AG04449 (cell line): ENCODE measurements at places on chromosomes 11 and 22.
A peak's percentile ranks its signal among the peaks of the same experiment; 100 is the strongest.

DNA sequence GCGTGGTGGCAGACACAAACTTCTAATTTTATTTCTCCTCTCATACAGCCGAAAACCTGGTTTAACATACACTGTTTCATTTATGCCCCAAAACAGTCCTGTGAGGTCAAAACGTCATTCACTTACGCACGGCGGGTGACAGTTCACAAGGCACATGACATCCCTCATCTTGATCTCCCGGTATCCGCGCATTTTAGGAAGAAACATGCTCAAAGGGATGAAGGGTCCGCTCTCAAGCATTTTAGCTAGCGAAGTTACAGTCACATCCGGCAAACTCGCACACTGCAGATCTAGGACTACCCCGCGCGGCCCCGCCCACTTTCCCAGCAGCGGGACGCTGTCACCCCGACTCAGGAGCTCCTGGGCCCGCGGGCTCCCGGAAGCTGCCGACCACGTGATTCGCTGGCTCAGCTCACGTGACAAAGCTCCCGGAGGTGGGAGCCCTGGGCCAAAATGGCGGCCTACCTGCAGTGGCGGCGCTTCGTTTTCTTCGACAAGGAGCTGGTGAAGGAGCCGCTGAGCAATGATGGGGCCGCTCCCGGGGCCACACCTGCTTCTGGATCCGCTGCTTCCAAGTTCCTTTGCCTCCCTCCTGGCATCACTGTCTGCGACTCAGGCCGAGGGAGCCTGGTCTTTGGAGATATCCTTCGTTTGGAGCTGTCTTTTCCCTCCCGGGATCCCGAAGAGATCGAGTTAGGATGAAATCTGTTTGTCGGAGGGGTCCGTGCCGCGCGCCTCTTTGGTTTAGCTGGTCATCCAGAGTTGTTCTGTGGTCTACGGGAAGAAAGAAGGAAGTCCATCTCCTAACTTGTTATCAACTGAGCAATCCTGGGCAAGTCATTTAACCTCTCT, at the start of gene VPS11:
TSS of gene VPS11 (plus strand) at position 448 of the 852 bp plus-strand sequence. CDS start at position 454, 6 bp downstream.
- DNase-seq: peak; percentile 77

DNA sequence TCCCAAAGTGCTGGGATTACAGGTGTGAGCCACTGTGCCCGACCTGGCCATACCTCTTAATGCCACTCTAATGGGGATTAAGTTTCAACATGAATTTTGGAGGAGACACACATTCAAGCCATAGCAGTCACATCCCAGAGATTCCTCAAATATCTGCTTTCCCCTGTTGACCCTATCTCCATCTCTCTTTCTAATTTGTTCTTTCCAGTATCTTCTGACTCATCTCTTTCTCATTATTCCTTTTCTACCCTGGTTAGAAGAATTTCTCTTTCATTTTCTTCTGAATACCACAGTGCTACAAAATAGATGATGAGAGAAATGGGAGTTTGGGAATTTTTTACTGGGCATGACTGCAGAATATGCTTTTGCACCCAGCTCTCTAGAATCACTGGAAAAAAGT, 5.1 kb downstream of the OR10V1 start:
- DNase-seq: no peak

DNA sequence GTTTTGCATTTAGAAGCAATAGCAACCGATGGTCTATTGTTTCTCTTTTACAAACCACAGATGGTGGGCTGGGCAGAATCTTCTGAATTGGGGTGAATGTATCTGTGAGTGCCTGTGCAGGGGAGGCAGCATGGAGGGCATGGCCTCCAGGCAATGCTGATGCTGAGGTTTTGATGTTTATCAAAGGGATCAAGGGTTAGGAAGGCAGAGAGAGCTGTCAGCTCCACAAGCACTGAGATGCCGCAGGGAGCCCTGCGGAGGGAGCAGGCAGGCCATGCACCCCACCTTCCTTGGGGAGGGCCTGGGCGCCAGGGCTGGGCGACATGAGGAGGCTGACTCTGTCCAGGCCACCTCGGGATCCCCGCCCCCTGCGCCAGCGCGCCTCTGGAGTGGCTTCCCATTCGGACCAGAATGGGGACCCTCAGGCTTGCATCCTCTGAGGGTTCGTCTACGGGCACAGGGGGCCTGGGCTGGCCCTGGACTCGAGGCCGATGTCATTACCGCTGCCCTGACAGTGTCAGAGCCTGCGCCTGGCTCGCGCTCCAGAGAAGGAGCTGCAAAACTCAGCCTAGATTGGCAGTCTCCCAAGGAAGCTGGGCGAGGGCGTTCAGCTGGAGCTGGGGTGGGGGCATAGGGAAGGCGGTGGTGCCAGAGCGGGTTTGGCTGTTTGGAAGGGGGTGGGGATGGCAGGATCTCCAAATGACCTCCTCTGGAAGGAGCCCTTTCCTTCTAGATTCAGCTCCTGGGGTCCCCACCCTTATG, 13.9 kb upstream of the TH start:
- no peak for DNase-seq

DNA sequence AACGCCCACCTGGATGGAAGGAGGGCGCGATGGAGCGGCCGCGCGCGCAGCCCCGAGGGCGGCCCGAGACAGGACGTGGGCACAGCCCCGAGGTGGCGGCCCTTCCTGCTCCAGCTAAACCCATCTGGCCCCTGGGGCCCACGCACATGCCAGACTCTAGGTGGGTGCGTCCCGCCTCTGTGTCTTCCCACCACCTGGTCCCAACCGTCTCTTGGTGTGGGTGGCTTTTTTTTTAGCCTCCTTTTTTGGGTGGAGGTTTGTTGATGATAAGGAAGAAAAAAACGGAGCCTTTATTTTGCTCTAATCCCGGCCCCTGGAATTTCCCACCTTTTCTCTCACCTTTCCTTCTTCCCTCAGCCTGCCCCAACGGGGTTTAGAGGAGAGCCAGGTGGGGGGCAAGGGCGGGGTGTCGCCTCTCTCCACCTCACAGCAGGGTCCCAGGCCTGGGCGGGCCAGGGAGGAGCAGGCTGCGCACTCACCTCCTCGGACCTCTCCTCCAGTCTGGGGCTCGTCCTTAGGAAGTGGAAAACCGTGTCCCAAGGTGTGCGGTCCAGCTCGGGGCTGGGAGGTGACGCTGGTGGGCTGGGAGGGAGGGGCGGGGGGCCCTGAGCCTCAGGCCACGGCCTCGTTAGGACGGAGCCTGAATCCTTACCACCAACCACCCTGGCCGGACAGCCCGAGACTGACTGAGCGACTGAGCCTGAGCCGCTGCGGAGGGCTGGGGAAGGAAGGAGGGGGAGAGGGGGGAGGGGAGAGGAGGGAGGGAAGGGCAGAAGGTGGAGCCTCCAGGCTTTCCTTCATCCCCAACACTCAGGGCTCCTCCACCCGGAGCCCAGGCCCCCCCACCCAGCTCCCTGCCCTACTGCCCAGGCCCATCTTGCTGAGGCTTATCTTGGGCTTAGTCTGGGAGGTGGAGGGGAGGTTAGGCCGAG, at the start of gene SOX10:
TSS of gene SOX10 (minus strand) at position 696 of the 932 bp plus-strand sequence. CDS start 771 bp downstream, outside the sequence.
- no peak for DNase-seq

- no peak for DNase-seq
These were observed 27.9 kb upstream of the PAK1 start for GRCh38 chr11:77501758-77502157.

DNA sequence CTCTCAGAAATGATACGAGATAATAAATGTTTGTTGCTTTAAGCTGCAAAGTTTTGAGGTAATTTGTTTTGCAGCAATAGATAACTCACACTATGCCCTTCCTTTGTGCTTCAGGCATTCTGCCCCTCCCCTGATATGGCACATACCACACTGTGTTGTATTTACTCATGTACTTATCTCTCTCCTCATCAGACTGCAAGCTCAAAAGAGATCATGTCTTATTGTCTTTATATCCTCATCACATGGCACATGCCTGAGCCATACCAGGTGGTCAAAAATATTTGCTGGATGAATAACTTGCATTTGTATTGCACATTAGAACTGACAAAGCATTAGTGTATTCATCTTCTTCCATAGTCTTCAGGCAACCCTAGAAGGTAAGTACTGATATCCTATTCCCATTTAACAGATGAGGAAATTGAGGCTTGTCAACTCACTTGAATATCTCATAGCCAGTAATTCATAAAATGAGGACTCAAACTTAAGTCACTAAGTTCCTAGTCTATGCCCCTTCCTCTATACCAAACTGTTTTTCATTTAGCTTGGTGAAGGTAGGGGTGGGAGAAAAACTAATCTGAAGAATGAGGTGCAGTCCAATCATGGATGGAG, 83.9 kb upstream of the EED start:
- no peak for DNase-seq

DNA sequence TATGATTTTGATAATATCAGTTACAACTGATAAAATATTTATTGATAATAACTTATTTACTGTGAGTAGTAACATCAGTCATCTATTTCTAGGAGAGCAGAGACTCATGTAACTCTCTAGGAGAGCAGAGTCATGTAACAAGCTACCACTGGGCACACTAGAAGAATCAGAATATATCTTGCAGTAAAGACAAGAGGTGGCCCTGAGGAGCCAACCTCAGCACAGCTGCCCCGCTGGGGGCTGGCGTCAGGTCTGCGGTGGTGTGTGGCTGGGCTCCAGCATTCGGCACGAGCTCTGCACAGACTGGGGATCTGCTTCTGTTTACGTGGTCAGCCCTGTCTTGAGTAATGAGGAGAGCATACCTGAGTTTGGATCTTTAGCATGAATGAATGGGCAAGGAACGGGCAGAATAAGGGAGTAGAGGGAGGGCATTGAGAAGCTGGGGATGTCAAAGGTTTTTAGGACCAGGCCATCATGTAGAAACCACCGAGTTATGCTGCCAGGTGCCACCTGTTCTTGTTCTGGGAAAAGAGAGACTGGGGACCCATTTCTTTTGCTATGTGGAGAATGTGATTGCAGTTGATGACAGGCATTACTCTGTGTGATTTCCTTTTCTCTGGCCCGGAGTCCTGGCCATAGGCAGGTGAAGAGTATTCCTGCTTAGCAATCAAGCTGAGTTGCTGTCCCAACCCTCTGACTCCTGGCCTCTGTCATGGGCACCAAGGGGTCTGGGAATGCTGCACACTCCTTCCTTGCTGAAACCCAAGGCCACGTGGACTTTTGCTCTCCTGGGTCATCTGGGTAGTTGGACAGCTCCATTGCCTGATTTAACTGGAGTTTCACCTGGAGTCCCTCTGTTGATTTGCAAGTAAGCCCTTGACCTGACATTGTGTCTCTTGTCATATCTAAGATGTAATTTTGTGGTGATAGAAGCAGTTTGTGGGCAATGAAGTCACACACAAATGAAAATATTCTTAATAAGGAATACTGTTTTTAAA, 50.9 kb upstream of the HEPHL1 start:
- no peak for DNase-seq

- DNase-seq: no peak
These were observed 183.2 kb downstream of the GRIK4 start for GRCh38 chr11:120694726-120695125.

- DNase-seq: no peak
These were observed 112.0 kb downstream of the DBX1 start for GRCh38 chr11:20048246-20048645.

- peak; percentile 17 for DNase-seq
These were observed 122.2 kb downstream of the PLEKHA7 start for GRCh38 chr11:16891964-16892363.

DNA sequence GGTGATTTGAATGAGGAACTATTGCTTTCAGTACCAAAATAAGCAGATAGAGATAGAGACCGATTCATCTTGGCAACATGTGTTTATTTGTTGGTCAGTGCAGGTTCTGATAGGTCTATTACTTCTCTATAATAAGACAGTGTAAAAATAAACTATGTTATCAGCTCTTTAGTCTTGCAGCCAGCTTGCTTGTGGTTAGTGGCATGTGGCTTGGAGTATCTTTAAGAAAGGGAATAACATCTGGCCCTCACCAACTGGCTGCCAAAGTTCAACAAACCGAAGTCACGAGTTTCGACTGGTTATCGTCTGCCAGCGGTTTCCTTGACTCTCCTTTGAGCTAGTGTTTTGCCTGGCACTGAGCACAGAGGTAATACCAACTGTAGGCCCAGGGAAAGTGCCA, 71.8 kb downstream of the CTTN start:
- no peak for DNase-seq

DNA sequence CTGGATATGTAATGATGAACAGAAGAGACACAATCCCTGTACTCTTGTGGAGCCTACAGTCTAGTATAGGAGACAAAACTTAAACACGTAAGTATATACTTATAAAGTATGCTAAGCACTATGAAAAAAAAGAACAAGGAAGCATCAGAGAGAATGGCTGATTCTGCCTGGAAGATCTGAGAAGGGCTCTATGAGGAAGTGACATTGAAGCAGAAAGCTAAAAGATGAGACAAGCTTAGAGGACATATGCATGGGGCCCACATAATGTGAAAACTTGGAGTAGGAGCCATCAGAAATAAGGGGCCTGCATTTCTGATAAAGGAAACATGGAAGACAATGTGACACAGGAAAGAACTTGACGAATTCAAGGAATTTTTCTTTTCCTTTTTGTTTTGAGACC, 16.6 kb downstream of the SAA1 start:
- DNase-seq: no peak

GRCh38 chr11:37026326-37026725, 428.3 kb upstream of the RAG2 start:
- DNase-seq: no peak
